ENCODE measurements at places on chromosomes 4 and X.

- no peak for DNase-seq
Measured at GRCh38 chr4:95204267-95204844, 344.4 kb downstream of the UNC5C start.

GRCh38 chr4:166518315-166518714 is 645.3 kb downstream of the TLL1 start:
- DNase-seq, result no peak

DNA sequence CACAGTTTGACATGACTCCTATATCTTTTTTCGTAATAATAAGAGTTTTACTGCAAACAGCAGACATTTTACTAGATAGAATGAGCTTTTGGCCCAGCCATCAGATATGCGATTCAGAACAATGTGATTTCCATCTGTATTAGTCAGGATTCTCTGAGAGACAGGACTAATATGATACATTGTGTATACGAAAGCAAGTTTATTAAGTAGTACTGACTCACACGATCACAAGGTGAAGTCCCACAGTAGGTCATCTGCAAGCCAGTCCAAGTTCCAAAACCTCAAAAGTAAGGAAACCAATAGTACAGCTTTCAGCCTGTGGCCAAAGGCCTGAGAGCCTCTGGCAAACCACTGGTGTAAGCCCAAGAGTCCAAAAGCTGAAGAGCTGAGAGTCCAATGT is 24.1 kb downstream of the CXCL8 start:
- no peak for DNase-seq

- no peak for DNase-seq
Measured at GRCh38 chr4:39614487-39615162, 24.0 kb downstream of the SMIM14 start.

- DNase-seq, result no peak
Measured at GRCh38 chr4:188194421-188194820, 55.2 kb downstream of the TRIML1 start.

- no peak for DNase-seq
Measured at GRCh38 chr4:52096048-52096447, 44.9 kb downstream of the SPATA18 start.

DNA sequence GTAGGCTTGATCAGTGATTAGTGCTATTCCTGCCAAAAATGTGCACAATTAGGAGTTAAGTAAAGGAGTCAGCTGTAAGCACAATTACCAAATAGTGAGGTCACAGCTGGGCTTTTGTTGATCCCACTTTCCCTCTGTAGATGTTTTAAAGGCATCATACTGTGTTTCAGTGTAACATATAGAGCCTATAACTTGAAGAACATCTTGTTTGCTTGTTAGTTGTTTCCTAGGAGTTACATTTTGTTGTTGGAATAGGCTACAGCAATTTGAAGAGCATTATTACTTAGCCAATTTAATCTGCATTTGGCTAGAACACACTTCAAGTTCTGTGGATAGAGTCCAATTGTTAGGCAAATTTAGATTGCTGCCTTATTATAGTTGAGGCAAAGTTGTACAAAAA is 210.7 kb upstream of the MAD2L1 start:
- no peak for DNase-seq

DNA sequence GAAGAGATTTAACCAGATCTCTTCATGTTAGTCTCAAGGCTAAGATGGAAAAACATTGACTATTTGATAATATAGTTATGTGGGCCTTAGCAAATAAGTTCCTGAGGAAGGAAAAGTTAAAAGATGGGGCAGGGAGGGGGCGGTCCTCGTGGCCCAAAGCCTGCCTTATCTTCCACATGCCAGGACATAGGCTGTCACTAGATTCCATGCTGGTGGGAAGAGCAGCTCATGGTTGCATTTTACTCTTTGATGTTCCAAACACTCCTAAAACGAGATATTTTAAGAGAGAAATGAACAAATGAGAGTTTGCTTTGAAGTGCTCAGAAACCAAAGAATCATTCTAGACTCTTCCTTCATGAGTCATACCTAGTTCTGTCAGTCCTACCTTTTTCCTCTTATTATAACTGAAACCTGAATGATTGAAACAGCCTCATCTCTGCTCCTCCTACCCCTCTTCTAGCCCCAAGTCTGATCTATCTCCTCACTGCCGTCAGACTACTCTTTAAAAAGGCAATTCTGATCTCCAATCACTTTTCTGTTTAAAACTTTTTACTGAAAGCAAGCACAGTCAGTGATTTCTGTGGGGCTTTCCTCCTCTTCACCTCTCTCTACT is 25.1 kb downstream of the RAB9B start:
- DNase-seq, result peak; percentile 14

DNA sequence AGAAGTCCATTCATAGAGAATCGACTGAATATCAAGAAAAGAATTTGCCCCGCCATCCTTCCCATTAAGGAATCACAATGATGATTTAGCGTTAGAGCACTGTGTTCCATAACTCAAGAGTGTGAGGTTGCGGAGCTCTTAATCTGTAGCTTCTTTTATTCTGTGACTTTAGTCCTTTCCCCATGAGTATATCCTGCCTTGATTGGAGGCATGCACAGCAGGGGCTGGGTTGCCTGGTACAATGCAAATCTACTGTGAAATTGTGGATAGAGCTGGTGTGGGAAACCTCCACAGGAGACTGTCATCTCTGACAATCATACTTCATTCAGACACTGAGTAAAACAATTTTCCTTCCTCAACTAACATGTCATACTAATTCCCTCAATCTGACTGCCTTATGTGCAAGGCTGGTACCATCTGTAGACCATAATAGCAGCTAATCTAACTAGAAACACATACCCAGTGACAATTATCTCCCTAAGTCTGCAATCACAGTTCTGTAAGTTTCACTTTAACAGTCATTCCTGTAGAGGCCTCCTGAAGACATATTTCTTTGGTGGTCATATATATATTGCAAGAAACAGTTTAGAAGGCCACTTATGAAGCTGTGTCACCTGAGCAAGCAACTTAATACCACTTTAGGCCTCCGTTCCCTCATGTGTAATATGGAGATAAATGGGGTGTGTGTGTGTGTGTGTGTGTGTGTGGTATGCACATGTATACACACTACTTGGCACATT is 355.2 kb upstream of the FAM241A start:
- no peak for DNase-seq

- no peak for DNase-seq
Measured at GRCh38 chr4:60134099-60134498, 1066.0 kb upstream of the ADGRL3 start.

GRCh38 chr4:1869530-1870327 is 1.5 kb upstream of the NSD2 start:
- DNase-seq, result peak; percentile 4

GRCh38 chrX:153731117-153731844 is 6.6 kb downstream of the ABCD1 start:
- DNase-seq, result no peak

- DNase-seq, result no peak
Measured at GRCh38 chr4:86496094-86497080, 97.7 kb upstream of the PTPN13 start.

DNA sequence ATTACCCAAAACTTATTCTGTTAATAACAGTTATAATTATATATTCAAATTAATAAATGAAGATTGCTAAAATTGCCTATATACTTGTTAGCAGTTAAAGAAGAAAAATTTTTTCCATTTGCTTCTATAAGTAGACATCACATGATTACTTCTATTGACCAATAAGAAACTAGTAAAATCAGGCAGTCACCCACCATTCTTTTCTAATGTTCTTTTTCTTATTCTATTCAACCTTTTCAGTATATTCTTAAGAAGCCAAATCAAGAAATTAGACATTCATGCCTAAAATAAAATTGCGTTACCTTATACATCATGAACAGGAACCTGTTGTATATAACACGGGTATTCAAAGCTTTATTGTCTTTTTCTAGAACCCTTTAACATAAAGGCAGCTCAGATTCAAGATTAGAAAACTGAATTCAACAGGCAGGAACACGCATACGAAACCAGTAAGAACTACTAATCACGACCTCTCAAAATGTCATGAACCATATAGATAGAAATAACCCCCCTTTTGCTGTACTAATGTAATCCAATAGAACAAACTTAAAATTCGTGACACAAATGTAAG is 568.1 kb upstream of the DIPK2B start:
- no peak for DNase-seq

DNA sequence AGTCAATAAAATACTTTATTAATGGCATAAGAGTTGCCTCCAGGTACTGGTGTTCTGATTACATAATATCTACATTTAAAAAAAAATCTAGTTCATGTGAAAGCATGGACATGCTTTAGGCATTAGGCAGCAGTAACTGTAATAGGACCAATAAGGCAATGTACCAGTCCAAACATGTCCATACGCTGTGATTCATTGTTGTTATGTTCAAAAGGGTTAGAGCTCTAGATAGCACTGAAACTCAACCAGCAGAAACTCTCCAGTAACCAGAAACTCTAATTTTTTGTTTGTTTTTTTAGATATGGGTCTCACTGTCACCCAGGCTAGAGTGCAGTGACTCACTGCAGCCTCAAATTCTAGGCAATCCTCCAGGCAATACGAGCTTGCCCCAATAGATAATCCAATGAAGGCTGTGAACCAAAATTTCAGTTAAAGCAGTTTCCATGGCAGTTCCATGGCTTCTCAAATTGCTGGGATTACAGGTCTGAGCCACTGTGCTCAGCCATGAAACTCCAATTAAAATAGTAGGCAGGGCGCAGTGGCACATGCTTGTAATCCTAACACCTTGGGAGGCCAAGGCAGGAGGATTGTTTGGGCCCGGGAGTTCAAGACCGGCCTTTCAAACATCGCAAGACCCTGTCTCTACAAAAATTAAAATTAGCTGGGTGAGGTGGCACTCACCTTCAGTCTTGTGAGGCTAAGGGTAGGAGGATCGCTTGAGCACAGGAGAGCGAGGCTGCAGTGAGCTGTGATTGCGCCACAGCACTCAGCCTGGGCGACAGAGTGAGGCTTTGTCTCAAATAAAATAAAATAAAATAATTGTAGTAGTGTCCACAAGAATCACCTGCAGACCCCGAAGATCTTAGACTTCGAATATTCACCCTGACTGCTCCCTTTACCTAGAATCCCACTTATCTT is 36.3 kb downstream of the MGARP start:
- no peak for DNase-seq

DNA sequence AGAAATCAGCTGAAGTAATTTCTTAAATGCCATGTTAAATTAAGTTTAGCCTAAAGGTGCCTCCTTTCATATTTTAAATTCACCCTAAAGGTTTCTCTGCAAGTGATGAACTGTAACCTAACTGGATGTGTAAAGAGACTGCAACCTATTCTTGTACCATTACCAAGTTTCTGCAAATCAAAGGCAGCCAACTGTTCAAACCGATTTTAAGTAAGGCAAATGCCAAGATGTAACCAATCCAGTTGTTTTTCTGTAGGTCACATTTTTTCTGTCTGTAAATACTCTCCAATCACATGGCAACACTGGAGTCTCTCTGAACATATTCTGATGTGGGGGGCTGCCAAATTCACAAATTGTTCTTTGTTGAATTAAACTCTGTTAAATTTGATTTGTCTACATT is 42.4 kb upstream of the FGF2 start:
- DNase-seq, result no peak

GRCh38 chrX:66863721-66864120 is 224.8 kb upstream of the EDA2R start:
- DNase-seq, result no peak

- no peak for DNase-seq
Measured at GRCh38 chr4:26424838-26425237, 65.4 kb downstream of the CCKAR start.

DNA sequence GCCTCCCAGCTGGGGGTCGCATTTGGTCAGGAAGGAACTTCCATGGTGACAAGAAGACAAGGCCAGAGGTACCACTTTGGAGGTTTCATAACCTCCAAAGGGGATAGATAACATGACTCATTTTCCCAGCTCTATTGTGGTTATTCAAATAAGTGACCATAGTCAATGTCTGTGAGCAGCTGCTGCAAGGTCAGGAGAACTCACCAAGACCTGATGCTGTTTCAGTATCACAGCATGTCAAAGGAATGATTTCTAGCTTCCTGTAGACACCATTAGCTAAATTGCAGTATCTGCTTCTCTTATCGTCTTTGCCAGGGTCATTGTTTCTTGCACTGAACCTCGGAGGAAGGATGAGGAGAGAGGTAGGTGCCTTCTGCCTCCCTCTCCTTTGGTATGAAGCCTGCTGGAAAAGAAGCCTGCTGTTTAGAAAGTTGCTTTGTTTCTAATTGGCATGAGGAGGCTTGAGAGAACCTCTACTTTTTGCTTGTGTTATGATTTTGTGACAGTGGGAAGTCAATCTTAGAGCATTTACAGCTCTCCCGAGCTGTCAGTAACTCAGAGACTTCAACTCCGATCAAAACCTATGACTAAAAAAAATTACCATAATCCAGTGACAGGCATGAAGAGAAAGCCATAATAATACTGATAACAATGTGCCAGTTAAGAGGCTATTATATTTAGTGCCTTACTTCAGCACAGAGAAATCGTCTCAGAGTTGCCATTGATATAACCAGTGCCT is 38.0 kb upstream of the GATB start:
- no peak for DNase-seq

GRCh38 chrX:1394731-1395501 is 3.0 kb upstream of the SLC25A6 start:
- DNase-seq, result no peak

GRCh38 chr4:55756208-55756607 is 63.4 kb upstream of the EXOC1L start:
- no peak for DNase-seq

DNA sequence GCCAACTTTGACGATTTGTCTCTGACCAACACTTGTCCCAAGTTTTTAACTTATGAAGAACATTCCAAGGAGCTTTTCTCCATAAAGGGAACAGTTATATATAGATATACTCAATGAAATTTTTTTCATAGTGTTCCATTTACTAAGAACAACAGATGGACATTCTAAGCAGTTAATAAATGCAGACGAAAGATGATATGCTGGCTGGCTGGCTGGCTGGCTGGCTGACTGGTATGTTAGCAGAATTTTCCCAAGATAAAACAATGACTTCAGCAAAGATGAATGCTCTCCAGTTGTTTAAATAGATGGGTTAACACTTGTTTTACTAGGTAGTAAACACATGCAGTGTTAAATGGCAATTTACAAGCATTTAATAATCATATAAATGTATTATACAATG is 62.2 kb downstream of the SPANXN3 start:
- no peak for DNase-seq

DNA sequence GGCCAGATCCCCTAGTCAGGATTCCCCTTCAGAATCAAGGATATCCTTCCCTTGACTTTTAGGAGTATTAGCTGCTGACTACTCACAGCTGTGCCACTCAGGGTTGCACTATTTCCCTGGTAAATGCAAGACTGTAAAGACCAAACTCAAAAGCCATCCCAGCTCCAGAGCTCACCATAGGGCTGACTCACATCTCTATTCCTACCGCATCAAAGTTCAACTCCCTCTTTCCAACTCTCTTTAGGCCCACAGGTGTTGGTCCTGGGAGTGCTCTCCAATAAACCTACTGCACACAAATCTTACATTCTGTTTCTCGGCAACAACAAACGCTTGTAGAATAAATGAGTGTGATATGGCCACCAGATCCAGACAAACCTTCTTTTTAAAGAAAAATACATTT is 109.6 kb downstream of the PPP3CA start:
- no peak for DNase-seq

DNA sequence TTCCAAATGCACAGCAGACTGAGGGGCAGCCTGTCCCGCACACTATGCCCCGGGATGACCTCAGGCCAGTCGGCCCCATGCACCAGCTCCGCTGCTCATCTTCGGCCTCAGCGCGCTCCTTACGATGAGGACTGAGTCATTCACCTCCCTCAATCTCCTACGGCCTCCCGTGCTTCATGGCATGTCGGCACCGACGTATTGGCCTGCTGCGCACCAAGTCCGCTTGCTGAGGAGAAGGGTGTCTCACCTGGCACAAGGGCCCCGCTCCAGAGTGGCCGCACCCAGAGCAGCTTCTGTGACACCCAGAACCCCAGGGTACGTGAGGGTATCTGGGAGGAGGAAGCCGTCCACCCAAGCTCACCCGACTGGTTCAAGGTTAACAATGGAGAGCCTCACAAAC is 35.5 kb downstream of the GAK start:
- no peak for DNase-seq

All from T-helper 1 cell (primary cell).